ENCODE measurements at places on chromosomes 1 and 21.

GRCh38 chr21:38839328-38840286 is 33.9 kb downstream of the ETS2 start:
- DNase-seq: peak; percentile 87

DNA sequence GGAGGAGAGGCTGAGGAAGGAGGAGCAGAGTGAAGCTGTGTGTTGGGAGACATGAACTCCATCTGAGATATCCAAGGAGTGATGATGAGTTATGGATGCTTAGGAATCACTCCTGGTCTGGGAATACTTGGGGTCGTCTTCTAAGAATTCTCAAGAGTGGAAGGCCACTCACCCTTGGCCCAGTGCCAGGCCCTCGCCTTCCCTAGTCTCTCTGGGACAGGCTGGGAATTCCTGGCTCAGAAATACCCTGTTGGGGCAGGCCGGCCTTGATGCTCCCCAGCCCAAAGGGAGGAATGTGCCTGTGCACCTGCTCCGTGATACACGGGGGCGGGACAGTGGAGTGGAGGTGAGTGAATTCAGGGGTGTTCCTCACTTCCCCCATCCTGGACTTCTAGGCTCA is 12.6 kb upstream of the LMNA start:
- no peak for DNase-seq

GRCh38 chr1:68128157-68128556 is 77.7 kb upstream of the DIRAS3 start:
- no peak for DNase-seq

- DNase-seq: no peak
Measured at GRCh38 chr1:154304664-154305337, 16.1 kb upstream of the AQP10 start.

DNA sequence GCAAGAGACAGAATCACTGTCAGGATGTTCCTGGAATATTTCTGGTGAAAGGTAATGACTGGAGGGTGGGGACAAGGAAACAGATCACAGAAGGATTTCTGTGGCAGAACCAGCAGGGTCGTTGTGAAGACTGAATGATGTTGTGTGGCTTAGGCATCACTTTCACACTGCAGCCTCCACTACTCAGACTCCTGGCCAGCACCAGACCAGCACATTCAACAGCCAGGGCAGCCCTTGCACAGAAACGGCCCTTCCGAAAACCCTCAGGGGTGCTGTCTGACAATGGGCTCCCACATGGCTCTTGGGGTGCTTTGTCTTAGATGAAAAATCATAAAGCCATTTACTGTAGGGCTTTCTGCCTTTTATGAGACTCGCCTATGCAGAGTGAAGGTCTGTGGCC is 3.8 kb upstream of the RAB7B start:
- no peak for DNase-seq

DNA sequence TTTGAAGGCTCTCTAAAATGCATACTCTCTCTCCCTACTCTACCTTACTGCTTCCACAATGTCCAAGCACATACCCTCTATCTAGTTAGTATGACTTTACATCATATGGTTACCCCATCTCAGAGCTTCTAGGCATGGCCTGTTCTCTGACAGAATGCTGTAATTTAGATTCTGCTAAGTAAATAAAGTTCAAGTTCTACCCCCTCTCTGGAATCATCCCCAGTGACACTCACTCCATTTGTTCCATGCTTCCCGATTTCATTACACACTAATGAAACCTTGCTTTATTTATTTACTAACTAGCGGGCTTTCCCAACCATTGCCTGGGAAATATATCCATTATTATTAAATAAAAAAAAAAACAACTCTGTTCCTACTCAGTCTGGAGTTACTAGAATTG is 7.3 kb downstream of the CRYZL1 start:
- DNase-seq: no peak

DNA sequence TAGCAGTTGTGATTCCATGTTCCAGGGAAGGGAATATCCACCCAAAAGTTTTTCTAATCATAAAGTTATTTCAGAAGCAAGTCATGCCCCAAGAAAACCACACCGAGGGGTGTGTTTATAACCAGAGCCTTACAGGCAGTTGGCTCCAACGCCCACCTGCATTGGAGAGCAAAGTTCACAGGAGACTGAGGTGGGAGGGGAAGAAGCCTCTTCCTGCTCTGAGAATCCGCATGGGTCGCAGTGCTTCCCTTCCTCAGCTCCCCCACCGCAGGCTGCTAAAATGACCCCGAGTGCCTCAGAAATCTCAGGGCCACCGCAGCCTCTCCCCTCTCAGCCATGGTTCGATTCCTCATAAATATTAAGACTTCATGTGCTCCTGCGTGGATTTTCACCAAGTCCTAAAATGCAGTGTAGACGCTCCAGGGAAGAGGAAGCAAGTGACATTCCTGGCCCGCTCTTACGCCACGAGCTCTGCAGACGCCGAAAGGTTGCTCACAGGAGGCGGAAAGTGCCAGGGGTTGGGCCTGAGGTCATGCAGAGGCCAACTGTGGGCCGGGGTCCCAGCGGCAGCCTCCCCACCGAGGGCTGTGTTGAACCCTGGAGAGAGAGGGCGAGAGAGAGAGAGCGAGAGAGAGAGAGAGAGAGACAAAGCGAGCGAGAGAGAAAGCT is 13.4 kb upstream of the SPSB1 start:
- peak; percentile 68 for DNase-seq

GRCh38 chr1:30682396-30683275 is 40.7 kb downstream of the MATN1 start:
- DNase-seq: no peak

DNA sequence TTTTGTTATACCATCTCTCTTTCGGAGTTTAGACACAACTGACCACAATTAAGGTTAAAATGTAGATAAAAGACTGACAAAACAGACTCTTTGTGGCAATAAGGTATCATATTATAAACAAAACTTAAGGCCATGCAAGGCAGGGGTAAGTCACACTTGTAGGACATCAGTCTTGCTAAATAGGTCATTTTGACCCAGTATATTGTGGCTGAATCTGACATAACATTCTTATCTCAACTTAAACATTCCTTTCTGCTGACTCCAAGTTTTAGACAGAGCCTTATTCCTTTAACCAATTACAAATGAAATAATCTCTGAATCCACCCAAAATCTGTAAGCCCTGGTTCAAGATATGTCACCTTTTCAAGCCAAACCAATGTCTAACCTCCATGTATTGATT is 733.4 kb upstream of the B3GALT2 start:
- DNase-seq: no peak

DNA sequence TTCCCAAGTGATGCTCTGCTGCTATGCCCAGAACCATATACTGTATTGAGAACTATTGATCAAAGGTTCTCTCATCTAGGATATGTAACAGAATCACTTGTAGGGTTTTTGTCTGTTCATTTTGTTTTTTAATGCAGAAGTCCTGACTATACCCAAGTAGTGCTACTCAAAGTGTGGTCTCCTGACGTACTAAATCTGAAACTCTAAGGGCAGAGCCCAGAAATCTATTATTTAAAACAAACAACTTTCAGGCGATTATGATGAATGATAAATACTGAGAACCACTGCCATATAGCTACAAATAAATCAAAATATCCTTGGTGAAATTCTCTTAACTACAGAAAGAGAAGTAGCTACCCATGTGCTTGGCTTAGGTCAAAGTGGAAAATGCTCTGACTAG is 10.1 kb downstream of the ZZZ3 start:
- no peak for DNase-seq

GRCh38 chr1:45926330-45926729 is 122.9 kb downstream of the MAST2 start:
- no peak for DNase-seq

GRCh38 chr1:30635391-30635975 is 87.9 kb downstream of the MATN1 start:
- DNase-seq: no peak

DNA sequence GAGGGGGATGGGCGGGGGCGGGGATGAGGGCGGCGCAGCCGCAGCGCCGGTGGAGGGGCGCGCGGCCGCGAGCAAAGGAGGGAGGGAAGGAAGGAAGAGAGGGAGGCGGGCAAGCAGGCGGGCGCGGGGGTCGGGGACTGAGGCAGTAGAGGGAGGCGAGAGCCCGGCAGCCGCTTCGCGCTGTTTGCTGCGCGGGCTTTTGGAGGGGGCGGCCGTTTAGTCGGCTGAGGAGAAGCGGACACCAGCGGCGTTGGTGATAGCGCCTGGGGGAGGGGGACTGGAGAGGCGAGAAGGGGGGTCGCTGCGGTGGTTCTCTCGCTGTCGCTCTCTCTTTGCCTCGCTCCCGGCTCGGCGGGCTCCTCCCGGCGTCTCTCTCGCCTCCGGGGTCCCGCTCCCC is at the start of gene HS2ST1:
HS2ST1 (plus strand) TSS at position 35 of the 397 bp plus-strand sequence.
- no peak for DNase-seq

GRCh38 chr1:199799116-199799515 is 228.4 kb upstream of the NR5A2 start:
- DNase-seq: no peak

GRCh38 chr21:46607636-46608035 is 2.8 kb upstream of the S100B start:
- no peak for DNase-seq

- DNase-seq: no peak
Measured at GRCh38 chr21:32494934-32495709, 82.6 kb downstream of the EVA1C start.

DNA sequence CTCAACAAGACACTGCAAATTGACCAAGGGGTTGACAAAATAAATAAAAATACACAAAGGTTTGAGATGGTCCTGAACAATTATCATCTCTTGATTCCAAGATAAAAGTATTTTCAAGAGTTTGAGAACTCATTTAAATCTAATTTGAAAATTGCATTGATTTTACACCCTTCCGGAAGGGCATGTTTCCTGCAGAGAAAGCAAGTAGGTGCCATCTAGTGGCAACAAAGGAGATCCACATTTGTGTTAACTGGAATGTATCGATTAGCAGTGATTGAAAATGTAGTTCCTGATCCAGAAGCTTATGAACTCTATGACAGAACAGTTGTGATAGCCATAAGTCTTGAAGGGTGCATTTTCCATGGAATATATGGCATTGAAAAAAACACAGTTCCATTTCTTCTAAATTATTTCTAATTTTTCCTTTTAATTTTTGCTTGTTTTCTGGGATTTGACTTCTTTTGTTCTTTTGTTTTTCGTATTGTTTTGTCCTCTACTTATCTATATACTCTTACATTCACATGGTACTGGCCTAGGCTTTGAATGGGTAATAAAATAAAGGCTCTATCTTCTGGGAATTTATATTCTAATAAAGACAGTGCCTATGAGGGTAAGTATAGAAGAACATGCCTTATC is 143.7 kb downstream of the DNM3 start:
- peak; percentile 34 for DNase-seq
